Body of pancreas (tissue), 4 donors: ENCODE measurements at places on chromosomes 4 and X. TPM values are rescaled to one million over a fixed set of nuclear protein-coding genes. Genes with fewer than 3 reads are reported as not detected.

DNA sequence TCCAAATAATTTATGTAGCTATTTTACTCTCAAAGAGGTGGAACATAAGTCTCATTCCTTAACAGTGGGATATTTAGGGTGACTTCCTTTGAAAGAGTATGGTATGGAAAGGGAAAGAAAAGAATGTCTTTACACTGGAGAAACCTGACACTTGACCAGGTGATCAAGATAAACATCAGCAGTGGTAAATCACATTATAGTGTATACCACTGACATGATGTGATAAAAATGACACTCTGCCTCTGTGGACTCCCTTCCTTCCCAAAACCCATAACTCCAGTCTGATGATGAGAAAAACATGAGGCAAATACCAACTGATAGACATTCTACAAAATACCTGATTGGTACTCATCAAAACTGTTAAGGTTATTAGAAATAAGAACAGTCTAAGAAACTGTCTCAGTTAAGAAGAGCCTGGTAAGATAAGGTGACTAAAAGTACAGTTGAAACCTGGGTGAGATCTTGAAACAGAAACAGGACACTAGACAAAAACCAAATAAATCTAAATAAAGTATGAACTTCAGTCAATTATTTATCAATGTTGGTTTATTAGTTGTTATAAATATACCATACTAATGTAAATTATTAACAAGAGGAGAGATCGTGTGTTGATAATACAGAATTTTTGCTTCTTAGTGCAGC, 144.2 kb upstream of the PCDH18 start:
- DNase-seq: no peak

DNA sequence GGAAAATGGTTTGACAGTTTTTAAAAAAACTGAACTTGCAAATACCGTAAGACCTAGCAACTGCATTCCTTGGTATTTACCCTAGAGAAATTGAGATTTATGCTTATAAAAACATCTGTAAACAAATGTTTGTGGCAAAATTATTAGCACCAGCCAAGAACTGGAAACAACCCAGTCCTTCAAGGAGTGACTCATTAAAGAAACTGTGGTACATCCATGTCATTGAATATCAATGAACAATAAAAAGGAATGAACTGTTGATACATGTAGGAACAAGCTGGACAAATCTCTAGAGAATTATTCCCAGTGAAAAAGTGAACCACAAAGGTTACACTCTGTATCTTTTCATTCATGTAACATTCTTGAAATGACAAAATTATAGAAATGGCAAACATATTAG, 240.2 kb upstream of the ADAMTS3 start:
- DNase-seq: no peak

Gene EXOC1L
- total RNA-seq: not detected

GRCh38 chrX:129641941-129642340, 12.8 kb downstream of the APLN start:
- no peak for DNase-seq
